ENCODE measurements at places on chromosomes 3 and 15.

- DNase-seq = peak; percentile 71
These were observed 1.1 kb upstream of the ECT2 start for GRCh38 chr3:172749230-172749965.

- DNase-seq = no peak
These were observed 25.5 kb upstream of the THSD4 start for GRCh38 chr15:71089801-71090200.

GRCh38 chr15:85404918-85405866, 24.8 kb downstream of the AKAP13 start:
- no peak for DNase-seq

DNA sequence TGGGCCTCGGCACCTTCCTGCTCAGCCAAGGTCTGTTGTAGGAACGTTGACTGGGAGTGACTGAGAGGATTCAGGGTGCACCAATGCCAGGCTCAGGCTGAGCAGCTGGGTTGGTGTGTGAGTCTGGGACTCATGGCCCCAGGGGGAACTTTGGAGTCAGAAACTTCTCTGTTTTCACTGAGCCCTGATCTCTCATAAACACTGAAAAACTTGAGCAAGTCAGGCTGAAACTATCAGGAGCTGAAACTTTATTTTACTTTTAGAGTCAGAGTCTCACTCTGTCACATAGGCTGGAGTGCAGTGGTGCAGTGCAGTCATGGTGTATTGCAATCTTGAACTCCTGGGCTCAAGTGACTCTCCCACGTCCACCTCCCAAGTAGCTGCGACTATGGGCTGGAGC, 3.0 kb downstream of the TRAK1 start:
- DNase-seq = no peak

DNA sequence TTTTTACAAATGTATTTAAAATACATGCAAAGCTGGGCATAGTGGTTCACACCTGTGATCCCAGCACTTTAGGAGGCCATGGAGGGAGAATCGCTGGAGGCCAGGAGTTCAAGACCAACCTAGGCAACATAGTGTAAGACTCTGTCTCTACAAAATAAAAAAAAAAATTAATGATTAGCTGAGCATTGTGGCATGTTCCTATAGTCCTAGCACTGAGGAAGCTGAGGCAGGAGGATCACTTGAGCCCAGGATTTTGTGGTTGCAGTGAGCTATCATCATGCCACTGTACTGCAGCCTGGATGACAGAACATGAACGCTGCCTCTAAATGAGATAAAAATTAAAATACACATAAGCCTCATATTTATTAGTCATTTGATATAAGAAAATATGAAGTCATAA, 142.8 kb downstream of the TCF12 start:
- DNase-seq = no peak

- no peak for DNase-seq
These were observed 43.7 kb downstream of the SRPRB start for GRCh38 chr3:133849346-133849745.

GRCh38 chr3:139629033-139629432, 48.7 kb downstream of the NMNAT3 start:
- DNase-seq = no peak

GRCh38 chr3:11244121-11244677, 28.0 kb upstream of the ATG7 start:
- DNase-seq = no peak

DNA sequence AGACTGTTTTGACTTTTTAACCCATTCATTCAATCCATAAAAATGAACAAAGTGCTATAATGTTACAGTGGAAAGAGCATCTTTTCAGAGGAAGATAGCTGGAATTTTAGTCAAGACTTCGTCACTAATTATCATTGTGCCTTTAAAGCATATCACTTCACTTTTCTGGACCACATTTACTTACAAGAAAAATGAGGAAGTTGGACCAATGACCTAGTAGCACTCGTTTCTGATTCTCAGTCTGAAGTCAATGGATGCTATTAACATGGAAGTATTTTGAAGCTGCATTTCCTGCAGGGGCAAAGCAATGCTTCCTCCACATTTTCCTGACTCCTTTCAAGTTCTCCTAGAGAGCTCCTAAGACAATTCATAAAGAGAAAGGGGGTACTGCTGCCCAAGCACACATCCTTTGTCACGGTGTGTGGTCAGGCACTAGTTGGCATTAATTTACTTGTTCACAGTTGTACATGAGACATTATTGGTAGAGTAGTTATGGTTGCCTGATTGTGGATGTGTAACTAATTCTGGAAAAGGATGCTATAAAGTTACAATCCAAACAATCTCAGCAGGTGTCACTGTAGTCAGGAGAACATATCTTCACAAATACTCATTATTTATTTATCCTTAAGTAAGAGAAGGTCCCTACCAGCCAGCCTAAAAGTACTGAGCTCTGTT, 1049.1 kb downstream of the FHIT start:
- DNase-seq = no peak

DNA sequence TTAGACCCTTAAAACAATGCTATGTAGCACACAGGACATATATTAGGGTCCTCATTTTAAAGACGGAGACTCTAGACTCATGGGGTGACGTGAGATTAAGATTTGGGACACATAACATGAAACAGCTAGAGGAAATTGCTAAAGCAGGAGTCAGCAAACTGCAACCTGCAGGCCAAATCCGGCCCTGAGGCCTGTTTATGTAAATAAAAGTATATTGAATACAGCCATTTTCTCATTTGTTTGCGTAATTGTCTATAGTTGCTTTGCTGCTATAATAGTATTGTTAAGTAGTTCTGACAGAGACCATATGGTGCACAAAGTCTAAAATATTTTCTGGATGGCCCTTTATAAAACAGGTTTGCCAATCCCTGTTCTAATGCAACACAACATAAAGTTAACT, 115.5 kb downstream of the TMCO5A start:
- no peak for DNase-seq

- no peak for DNase-seq
These were observed 60.8 kb upstream of the SNRPA1 start for GRCh38 chr15:101355678-101356464.

GRCh38 chr3:21020043-21020442, 731.0 kb downstream of the ZNF385D start:
- no peak for DNase-seq

- no peak for DNase-seq
These were observed 36.9 kb downstream of the SUCLG2 start for GRCh38 chr3:67617518-67617917.

- DNase-seq = no peak
These were observed 23.7 kb upstream of the RPN1 start for GRCh38 chr3:128674161-128674784.

DNA sequence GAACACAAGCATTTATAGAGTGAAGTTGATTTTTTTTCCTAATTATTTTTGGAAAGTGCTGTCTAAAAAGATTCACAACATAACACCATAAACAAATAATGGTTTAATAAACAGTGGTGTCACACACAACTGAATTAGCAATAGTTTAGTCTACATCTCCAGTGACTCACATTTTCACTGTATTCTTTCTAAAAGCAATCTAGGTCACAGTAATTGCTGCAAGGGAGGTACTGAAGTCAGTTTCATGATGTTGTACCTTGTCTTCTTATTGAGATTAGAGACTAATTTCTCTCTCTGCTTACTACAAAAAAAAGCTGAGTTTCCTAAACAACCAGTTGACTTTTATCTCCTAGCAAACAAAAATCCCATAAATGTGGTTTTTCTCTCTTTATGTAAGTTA, 29.6 kb downstream of the PLSCR4 start:
- DNase-seq = no peak

GRCh38 chr3:107710851-107711250, 188.1 kb downstream of the BBX start:
- DNase-seq = no peak

DNA sequence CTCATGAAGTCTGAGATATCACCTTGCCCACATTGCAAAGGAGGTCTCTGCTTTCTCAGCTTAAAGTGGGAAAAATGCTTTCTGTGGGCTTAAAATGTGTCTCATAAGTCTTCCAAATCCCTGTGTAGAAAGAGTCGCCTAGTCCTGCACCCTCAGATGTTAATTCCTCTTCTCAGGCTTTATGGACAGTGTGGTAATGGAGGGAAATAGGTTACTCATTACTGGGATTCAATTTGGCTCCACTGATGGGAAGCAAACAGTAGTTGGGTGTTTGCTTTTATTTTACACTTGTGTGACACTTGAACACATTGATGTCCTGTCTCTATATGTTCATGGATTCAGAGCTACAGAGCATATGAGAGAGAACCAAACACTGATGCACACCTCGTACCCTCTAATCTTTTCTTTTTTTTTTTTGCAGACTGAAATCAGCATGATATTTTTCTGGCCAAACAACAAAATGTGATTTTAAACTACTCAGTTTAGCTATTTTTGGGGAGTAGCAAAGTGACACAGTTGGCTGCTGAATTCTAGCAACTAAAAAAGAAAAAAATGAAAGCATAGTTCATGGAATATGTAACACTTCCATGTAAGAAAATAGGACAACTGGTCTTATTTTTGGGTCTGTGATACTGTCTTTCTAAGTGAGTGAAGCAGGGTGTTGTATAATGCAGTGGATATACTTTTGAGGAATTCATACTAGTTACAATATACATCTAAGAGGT, 8.6 kb downstream of the PTPRG start:
- no peak for DNase-seq

- DNase-seq = no peak
These were observed 39.5 kb downstream of the ZNF280D start for GRCh38 chr15:56693761-56694160.

- DNase-seq = no peak
These were observed 5.6 kb upstream of the NR1I2 start for GRCh38 chr3:119776304-119776703.

DNA sequence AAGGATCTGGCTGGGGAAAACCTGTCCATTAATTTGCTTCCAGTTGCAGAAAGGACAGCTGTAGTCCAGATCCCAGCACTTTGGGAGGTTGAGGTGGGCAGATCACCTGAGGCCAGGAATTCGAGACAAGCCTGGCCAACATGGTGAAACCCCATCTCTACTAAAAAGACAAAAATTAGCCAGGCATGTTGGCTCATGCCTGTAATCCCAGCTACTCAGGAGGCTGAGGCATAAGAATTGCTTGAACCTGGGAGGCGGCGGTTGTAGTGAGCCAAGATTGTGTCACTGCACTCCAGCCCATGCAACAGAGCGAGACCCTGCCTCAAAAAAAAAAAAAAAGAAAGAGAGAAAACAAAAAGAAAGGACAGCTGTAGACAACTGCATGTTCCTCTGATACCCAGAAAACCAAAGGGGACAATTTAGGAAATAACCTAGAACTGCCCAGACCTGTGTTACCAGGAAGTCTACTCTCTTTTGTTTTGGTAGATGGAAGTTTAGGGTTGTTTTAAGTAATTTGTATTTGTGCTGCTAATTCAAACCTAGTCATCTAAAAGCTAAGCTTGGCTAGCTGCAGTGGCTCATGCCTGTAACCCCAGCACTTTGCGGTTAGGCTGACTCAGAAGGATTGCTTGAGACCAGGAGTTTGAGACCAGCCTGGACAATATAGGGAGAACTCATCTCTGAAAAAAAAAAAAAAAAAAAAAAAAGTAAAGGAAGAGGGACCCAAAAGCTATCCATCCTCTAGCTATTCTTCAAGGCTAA, 22.7 kb downstream of the EXD1 start:
- DNase-seq = no peak

GRCh38 chr3:130823241-130823884, 70.5 kb upstream of the ATP2C1 start:
- no peak for DNase-seq

GRCh38 chr15:55879181-55879580, 114.2 kb downstream of the NEDD4 start:
- no peak for DNase-seq

DNA sequence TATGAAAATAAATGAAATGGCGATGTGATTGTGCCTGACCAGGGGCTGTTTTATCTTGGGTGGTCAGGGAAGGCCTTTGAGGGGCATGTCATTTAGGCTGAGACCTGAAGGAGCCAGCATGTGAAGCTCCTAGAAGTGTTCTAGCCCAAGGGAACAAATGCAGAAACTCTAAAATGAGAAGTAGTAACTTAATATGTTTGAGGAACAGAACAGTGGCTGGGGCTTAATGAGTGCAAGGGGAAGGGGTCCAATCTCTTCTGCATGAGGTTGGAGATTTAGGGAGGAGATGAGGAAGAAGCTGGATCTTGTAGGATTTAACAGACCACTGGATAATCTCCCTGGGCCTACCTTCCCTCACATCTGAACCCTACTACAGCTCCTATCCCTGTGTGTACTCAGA, 110.5 kb downstream of the AKAP13 start:
- no peak for DNase-seq

DNA sequence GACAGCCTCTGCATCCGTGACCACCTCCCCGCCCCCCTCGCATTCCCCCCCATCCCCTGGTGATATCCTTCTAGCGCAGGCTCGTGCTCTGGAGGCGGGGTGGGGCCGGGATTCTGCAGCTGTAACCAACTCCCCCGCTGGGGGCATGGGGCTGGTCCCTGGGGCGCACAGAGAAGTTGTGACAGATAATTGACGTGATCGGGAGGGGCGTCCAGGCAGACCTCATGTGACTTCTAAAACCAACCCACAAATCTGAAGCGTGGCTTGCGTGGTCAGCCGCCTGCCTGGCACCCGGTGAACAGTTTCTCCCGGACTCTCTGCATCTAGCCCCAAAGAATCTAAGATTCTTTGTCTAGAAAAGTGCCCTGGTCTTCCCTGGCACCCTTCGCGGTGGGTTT, 100.6 kb upstream of the IGF1R start:
- DNase-seq = no peak

DNA sequence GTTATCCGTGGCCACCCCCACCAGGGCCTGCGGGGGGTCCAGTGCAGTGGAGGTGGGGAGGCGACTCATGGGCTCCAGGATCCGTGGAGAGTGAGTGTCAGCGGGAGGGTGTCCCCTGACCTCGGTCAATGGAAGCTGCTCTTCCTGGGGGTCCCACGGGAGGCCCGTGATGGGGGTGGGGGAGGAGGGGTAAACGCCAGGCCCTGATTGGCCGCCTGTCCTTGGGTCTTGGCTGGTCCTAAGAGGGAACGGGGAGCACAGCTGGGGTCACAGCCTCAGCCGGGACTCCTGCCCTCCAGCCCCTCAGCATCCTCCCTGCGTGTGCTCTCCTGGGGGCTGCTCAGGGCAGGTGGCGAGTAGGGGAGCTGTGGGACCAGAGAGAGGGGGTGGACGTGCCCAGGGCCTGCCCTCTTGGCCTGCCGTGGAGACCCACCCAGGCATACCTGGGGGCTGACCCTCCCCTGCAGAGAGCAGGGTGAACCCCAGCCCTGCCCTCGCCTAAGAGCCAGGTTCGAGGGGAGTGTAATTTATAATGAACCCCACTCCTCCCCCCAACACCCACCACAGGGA, 184.6 kb downstream of the GOLGA6L6 start:
- no peak for DNase-seq

GRCh38 chr3:55531321-55531720, 44.2 kb upstream of the WNT5A start:
- no peak for DNase-seq

GRCh38 chr3:45864760-45865519, 21.4 kb upstream of the CCR9 start:
- no peak for DNase-seq

DNA sequence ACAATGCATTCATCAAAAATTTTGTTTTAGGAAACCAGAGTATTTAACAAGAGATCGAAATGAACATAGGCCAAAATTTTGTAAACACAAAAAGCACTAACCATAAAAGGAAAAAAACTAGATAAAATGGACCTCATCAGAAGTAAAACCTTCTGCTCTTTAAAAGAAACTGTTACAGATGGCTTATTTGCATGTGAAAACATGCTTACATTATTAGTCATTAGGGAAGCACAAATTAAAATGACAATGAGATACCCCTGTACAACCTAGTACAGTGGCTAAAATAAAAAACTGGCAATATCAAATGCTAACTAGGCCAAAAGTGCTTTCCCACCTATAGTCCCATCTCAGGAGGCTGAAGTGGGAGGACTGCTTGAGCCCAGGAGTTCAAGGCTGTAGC, 19.3 kb downstream of the UBR1 start:
- DNase-seq = no peak

GRCh38 chr15:71362987-71363968, 248.0 kb downstream of the THSD4 start:
- no peak for DNase-seq

Measured in amniotic stem cell (primary cell).